ENCODE measurements at places on chromosomes 4 and X.

- no peak for DNase-seq
These were observed 19.7 kb upstream of the CXCL6 start for GRCh38 chr4:73816814-73817213.

DNA sequence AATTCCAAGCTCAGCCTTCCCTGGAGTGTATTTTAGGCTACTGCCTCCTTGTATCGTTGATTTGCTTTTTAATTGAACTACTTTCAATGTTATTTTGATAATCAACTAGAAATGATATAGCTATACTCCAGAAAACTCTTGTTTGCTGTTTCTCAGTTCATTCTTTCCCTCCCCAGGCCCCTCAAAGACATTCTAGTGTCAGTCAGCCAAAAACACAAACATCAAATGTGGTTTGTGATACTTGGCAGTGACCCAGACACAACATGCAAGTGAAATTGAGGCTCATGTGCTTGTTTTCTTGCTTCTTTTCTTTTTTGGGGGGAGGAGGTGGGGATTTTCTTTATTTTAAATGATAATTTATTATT, 7.6 kb downstream of the FAT4 start:
- no peak for DNase-seq

GRCh38 chr4:176156656-176157055, 38.7 kb downstream of the SPATA4 start:
- DNase-seq, result no peak

GRCh38 chr4:184408684-184409081, 65.7 kb downstream of the IRF2 start:
- DNase-seq, result no peak

DNA sequence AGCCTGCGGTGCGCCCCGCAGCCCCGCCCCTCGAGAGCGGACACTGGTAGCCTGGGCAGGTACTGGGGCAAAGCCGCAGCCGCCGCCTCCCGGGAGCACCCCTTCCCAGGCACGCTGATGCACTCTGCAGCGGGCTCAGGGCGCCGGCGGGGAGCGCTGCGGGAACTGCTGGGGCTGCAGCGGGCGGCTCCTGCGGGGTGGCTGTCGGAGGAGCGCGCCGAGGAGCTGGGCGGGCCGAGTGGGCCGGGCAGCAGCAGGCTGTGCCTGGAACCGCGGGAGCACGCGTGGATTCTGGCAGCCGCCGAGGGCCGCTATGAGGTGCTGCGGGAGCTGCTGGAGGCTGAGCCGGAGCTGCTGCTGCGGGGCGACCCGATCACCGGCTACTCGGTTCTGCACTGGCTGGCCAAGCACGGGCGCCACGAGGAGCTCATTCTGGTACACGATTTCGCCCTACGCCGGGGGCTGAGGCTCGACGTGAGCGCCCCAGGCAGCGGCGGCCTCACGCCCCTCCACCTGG, 401 bp downstream of the SOWAHD start:
- no peak for DNase-seq

DNA sequence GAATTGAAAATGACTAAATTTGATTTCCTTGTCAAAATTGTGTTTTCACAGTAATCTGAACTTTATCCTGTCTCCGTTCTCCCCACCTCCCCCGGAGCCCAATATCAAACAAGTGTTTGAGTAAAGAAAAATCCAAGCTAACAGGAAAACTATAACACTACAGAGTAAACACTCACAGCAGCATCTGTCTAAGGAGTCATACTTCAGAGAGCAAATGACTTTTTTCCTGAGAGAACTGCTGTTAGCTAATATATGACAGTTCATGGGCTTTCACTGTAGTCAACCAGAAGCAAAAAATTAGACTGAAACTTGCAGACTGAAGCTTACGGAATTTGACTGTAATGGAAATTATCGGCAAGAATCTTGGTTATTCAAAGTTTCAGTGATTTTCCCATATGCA, 321.7 kb downstream of the ANKRD50 start:
- no peak for DNase-seq

- DNase-seq, result no peak
These were observed 52.2 kb upstream of the HGFAC start for GRCh38 chr4:3389233-3390215.

GRCh38 chr4:179398414-179398813, 1956.2 kb upstream of the AGA start:
- no peak for DNase-seq

DNA sequence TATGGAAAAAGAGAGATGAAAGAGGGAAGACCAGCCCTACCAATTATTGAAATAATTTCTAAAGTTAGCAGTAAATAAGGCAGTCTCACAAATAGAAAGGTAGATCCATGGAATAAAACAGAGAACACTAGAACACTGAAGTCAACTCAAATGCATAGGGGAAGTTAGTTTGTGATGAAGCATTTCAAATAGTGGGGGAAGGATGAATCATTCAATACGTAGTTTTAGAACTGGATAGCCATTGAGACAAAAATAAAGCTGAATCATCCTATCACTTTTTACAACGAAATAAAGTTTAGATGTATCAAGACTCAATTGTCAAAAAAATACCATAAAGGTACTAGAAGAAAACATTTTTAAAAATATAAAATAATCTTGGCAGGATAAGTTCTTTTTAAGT, 143.2 kb upstream of the DGKK start:
- DNase-seq, result no peak

- no peak for DNase-seq
These were observed 165.0 kb downstream of the FHIP1A start for GRCh38 chr4:151573945-151574344.
